ENCODE measurements at places on chromosomes 13 and 19.

DNA sequence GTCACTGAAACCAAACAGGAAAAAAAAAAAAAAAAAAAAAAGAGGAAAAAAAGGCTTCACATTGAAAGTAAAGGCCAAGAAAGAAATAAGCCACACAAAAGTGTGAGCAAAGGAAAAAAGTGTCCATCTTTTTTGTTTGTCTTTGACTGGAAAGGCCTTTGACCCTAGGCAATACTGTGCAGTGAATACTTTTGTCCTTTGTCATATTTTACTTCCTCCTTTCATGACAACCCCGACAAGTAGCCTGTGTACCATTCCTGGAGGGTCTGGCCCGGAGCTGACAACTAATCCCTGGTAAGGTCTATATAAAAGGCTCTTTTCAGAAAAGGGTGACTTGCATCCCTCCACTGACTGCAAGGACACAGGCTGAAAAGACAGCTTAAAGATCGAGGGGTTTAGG is 12.9 kb upstream of the MICU2 start:
- no peak for DNase-seq

DNA sequence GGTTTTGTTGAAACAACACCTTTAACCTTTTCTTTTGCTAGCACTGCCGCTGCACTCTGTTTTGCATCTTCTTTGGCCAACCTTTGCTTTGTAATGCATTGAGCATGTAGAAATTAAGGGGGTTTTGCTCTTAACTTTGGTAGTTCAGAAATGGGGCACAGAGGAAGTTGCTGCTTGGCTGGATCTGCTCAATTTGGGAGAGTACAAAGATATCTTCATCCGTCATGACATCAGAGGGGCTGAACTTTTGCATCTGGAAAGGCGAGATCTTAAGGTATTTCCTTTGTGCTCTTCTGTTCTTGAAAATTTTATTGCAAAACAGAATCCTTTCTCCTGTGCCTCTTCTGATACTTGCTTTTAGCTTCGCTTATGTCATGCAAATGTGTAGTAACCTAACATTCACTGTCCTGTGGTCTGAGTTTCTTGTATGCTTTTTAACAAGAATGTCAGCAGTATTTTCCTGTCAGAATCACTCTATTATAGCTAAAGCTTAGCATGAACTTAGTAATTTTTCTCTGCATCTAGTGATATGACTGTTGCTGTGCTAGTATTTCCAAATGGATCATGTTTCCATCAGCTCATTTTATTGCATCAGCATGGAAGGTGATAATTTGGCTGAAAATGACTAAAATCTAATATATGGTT is 50.7 kb upstream of the AKAP11 start:
- DNase-seq: no peak

DNA sequence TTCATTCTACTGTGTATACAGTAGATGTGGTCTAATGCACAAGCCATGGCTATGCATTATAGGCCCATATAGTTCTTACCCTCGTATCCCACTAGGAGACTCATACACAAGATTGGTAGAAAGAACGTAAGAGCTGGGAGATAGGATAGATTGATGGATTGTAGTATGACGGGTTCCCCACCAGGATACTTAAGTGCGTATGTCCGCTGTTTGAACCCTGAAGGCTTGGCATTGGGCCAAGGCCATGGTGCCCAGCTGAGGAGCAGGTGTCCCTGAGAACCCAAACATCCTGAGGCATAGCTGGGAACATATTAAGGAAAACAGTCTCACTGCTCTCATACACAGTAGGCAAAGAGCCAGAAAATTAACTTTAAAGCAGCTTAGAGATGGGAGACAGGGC is 617.5 kb upstream of the KLF12 start:
- no peak for DNase-seq

GRCh38 chr13:34224877-34225276 is 406.9 kb downstream of the RFC3 start:
- DNase-seq: no peak

GRCh38 chr19:32022044-32022640 is 323.3 kb upstream of the ZNF507 start:
- DNase-seq: no peak

DNA sequence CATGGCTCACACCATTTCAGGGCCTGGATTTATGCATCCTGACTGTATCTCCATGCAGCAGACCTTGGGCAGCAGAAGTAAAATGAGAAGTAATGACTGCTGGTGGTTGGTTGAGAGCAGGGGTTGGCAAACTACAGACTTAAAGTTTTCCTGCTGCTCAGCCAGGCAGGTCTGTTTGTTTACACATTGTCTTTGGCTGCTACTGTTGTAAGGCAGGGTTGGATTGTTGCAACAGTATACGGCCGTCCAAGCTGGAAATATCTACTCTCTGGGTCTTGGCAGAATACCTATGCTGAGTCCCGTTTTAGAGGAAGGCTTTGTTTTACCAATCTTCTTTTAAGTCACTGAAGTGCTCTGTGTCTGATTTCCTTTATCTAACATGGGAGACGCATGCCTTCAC is 13.5 kb downstream of the SNRNP70 start:
- DNase-seq: no peak

GRCh38 chr13:92362717-92363116 is 863.9 kb upstream of the GPC6 start:
- DNase-seq: no peak

- DNase-seq: peak; percentile 82
Measured at GRCh38 chr13:26946684-26947343, 186.2 kb upstream of the GPR12 start.

GRCh38 chr13:109166804-109167203 is 537.4 kb downstream of the MYO16 start:
- DNase-seq: no peak

- DNase-seq: no peak
Measured at GRCh38 chr13:42899266-42899665, 92.8 kb downstream of the EPSTI1 start.

DNA sequence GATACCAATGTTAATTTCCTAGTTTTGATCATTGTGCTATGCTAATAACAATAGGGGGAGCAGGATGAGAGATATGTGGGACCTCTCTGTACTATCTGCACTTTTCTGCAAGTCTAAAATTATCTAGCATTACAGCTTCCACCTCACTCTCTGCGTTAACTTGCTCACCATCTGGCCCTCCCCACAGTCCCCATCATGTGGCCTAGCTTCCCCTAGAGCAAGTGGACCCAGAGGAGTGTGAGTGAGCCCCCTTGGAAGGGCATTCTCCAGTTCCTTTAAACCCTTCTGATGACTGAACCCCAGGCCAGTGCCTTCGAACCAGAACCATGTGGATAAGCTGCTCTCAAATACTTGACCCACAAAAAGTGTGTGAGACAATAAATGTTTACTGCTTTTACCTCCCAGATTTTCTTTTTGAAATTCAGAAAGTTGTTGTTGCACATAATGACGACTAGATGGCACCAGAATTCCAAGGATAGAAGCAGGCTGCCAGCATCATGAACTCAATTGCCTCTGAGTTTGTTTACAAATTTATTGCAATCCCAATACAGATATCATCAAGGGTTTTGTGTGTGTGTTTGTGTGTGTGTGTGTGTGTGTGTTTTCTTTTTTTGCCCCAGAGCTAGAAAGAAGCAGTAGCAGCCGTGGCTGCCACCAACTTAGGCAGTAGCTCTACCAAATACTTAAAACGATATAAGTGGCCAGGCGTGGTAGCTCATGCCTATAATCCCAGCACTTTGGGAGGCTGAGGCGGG is 49.0 kb upstream of the ZNF780A start:
- peak; percentile 73 for DNase-seq

GRCh38 chr13:96294930-96295881 is 205.3 kb downstream of the HS6ST3 start:
- DNase-seq: no peak

GRCh38 chr13:83298617-83299016 is 583.7 kb downstream of the SLITRK1 start:
- no peak for DNase-seq

- DNase-seq: no peak
Measured at GRCh38 chr13:112142401-112142930, 75.5 kb downstream of the SOX1 start.

- DNase-seq: no peak
Measured at GRCh38 chr19:2341244-2341751, 12.8 kb downstream of the SPPL2B start.

DNA sequence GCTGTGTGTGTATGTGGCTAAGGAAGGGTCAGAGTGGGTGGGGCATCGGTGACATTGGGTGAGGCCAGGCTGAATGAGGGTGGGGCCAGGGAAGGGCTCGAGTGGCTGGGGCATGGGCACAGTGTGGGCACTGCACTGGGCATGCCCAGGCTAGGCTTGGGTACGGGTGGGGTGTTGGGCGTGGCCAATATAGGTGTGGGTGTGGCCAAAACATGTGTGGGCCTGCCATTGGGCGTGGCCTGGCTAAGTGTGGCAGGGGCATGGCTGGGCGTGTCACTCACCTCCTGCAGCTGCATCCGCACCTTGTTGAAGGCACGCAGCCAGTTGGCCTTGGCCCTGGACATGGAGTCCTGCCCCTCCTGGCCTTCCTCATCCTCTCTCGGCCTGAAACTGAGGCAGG is 33.2 kb downstream of the UNC13A start:
- DNase-seq: no peak

- DNase-seq: no peak
Measured at GRCh38 chr13:44868397-44868796, 120.9 kb downstream of the NUFIP1 start.

GRCh38 chr13:51612867-51613266 is 28.6 kb downstream of the WDFY2 start:
- DNase-seq: no peak

- DNase-seq: no peak
Measured at GRCh38 chr13:88887045-88887662, 1216.0 kb downstream of the SLITRK5 start.

DNA sequence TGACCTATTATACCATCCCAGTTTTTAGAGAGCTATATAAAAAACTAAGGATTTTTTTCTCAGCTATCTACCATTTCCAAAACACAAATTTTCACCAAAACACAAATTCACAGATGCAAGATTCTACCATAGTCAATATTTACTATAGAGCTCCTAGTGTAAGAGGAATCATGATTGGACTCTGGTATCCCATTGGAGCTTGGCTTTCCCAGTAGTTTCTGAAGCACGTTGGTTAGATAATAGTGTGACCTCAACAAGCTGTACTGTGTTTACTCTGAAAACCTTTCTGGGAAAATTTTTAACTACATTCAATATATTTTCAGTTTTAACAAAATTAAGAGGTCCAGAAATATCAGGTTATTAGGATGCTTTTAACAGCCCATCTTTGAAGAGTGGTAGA is 660.6 kb upstream of the SLC10A2 start:
- no peak for DNase-seq

DNA sequence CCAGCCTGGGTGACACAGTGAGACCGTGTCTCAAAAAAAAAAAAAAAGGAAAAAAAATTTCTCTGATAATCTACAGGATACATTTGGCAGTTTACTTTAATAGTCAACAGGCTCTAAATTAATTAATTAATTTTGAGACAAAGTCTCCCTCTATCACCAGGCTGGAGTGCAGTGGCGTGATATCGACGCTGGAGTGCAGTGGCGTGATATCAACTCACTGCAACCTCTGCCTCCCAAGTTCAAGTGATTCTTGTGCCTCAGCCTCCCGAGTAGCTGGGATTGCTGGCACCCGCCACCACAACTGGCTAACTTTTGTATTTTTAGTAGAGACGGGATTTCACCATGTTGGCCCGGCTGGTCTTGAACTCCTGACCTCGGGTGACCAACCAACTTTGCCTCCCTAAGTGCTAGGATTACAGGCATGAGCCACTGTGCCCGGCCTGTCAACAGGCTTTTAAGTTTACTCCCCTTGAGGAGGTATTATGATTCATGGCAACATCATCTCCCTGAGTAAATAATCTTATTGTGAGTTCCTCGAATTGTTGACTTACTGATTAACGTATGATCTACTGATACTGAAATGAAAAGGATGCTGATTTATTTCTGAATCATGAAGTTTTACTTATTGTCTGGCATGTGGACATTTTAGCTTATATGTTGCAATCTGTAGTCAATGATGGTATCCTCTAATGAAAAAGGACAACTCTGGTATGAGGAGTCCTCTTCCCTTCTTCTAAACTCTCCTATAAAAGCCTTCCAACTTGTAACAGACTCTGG is 21.3 kb upstream of the MTRF1 start:
- peak; percentile 41 for DNase-seq

- peak; percentile 93 for DNase-seq
Measured at GRCh38 chr19:16584248-16585093, 12.3 kb upstream of the SLC35E1 start.

DNA sequence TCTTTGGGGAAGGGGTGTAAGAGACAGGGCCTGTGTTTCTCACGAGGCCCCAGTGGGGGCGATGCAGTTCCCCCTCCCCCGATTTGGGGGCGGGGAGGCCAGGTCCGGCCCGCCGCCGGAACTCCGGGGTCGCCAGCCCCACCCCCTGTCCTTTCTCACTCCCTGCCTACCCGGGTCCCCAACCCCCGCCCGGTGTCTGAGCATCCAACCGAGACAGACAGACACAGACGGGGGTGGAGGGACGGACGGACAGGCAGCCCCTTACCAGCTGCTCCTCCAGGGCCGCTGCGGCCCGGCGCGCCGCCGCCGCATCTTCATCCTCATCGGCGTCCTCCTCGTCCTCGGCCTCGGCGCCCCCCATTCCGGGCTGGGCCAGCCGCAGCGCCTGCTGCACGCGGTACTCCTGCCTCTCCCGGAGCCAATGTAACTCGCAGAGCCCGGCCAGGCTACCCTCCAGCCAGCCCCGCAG is 397 bp downstream of the DACT3 start:
- DNase-seq: no peak

GRCh38 chr13:33518452-33518851 is 232.9 kb upstream of the STARD13 start:
- no peak for DNase-seq

DNA sequence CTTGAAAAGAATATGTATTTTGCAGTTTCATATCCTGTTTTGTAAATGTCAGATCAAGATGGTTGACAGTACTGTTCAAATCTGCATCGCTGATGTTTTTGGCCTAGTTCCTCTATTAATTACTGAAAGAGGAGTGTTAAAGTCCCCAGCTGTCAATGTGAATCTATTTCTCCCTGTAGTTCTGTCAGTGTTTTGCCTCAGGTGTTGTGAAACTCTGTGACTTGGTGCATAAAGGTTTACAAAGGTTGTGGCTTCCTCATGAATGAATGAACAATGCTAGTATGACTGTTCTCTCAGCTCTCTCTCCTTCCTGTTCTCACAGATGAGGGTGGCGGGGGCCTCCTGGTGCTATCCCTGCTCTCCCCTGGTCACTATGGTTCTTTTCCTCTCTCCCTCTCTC is 142.4 kb downstream of the MYCBP2 start:
- no peak for DNase-seq

- DNase-seq: no peak
Measured at GRCh38 chr19:547836-548720, 4.2 kb downstream of the GZMM start.

- DNase-seq: no peak
Measured at GRCh38 chr13:44147233-44147632, 226.4 kb upstream of the SERP2 start.

DNA sequence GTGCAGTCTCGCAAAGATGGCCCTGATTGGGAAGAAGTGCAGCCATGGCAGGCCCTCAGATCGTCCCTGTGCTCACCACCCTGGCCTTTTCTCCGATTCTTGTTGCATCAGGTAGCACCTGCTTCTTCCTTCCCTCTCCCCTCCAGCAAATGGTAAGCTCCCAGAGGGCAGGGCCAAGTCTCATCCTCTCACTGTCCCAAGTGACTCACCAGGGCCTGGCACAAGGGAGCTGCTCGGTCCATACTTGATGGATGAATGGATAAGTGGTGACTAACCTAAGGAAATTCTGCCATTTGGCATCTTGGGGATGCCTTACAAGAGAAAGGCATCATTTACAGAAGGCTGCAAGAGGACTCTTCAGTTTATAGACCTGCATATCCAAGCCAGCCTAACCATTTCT is 84.9 kb downstream of the ZIC5 start:
- no peak for DNase-seq

GRCh38 chr19:10430505-10431253 is 10.3 kb downstream of the PDE4A start:
- DNase-seq: peak; percentile 85

Measured in AG08395 (cell line).